ENCODE measurements at places on chromosomes 3 and 15. TPM values are rescaled to one million over a fixed set of nuclear protein-coding genes. Genes with fewer than 3 reads are reported as not detected.

Gene THBS1
- 342 TPM for total RNA-seq

Gene GHSR
- total RNA-seq, result not detected

Gene DLL4
- 3.4 TPM for total RNA-seq

Gene TARS3
- total RNA-seq, result 9.8 TPM

Gene THSD4
- total RNA-seq, result 0.29 TPM

Gene A4GNT
- not detected for total RNA-seq

DNA sequence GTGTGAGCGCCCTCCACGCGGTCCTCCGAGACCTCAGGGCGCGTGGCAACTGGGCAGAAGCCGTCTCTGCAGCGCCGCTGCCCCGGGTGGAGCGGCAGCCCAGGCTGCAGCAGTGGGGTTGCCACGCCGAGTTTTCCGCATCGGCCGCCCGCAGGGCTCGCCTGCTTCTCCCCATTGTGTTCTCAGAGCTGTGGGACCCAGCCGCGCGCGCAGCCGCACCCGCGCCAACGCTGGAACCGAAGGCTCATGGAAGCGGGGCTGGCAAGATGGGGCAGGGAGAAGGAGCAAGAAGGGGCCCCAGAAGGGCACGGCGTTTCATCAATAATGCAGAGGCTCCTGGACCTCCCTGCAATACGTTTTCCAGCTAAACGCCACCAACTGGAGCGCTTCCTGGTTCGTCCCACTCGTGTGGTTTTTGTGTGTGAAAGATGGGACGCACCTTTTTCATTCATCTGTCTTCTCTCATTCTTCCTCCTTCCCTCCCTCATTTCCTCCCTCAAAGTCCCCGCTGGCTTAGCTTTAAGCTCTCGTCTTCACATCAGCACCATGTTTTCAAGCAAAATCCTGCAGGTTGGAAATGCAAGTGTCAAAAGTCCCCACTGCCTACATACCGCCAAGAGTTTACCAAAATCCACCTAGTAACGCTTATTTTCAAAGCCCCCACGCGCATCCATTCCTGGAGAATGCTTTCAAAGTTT is 1.2 kb downstream of the ROBO1 start:
- no peak for DNase-seq

DNA sequence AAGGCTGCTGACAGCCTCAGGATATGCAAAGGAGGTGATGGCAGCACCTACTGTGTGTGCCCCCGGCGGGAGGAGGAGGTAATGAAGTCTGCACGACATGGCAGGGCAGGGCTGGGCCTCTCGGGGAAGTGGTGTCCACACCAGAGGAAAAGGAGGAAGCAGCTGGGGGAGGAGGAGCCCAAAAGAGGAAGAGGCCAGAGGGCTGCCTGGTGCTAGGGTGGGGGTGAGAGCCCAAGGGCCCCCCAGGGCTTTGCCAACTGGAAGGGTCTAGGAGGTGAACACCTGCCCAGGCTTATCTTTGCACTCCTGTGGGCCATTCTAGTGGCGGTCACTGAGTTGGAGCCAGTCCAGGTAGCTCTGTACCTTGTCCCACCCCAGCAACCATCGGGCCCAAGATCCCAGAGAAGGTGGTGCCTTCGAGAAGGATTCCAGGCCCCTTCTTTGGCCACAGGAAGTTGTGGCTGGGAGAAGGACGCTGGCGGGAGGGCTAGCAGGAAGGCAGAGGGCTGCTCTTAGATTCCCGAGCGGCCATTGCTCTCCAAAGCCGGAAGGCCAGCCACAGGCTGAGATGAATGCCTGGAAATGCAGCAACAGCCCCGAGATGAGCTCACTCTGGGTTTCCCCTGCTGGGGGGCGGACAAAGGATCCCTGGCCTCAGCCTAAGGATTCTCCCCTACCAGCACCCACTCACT is 7.0 kb downstream of the GNAI2 start:
- DNase-seq, result no peak

DNA sequence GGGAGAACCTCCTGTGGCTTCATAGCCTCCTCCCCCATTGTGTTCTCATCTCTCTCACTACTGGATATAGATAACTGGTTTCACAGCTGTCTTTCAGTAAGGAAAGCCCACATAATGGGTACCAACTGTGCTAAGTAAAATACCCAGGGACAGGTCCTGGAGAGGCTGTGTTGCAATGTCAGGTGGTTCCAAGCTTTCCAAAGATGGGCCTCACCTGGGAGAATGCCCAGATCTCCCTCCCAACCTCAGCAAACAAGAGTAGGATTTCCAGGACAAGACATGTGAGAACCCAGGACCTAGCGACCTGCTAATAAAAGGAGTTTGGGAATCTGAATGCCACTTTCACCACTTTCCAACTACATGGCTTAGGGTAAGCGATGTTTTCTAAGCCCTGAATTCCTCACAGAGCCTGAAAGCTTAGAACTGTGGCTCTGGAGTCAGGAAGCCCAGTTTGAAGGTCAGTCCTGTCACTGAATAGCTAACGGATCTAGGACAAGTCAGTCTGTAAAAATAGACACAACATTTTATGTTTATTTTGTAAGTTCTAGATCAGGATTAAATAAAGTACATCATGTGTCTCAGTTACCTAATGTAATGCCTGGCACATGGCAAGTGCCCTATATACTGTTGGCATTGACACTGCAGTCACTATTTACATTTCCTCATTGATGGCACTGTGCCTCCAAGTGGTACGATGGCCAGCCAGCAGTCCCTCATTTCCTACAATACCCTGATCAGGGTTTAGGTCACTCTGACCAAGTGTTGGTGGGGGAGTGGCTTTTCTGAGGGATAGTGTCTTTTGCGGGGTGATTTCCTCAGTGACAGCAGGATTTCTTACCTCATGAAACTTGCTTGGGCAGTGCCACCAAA is 11.9 kb downstream of the CERS3 start:
- DNase-seq, result no peak

GRCh38 chr3:182969853-182970252 is 10.5 kb downstream of the DCUN1D1 start:
- DNase-seq, result no peak

DNA sequence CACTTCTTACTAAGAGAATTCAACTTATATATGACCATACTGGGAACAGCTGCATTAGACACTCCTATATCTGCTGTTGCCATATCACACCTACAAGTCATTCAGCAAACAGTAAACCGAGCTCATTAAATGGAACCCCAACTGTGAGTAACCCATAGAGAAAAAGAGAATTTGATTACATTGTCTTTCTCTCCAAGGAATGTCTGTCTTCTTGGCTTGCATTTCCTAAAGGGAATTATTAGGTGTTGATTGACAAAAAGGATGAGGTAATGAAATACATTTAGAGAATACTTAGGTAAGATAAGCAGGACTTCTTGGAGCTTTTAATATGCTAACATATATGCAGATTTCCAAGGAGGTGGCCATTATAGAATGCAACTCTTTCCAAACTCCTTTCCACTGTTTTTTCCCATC is 76.8 kb downstream of the SLMAP start:
- DNase-seq, result no peak

GRCh38 chr3:101809178-101810021 is 30.4 kb downstream of the NXPE3 start:
- no peak for DNase-seq

DNA sequence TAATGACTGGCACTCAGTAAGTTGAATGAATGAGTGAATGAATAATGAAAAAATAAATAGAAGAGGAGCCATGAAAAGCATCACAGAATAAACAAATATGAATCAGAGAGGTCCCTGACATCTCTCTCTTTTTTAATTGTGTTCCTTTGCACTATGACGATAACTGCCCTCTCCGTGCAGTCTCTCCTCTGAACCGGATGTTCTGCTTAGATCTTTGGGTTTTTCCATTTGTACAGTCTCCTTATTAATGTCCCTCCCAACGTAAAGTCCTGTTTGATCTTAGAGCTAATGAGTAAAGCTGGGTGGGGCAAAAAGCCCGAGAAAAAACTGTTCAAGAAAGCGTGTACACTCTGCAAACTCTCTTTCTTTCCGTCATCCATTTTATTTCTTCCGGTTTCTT is 28.3 kb upstream of the BHLHE40 start:
- no peak for DNase-seq

DNA sequence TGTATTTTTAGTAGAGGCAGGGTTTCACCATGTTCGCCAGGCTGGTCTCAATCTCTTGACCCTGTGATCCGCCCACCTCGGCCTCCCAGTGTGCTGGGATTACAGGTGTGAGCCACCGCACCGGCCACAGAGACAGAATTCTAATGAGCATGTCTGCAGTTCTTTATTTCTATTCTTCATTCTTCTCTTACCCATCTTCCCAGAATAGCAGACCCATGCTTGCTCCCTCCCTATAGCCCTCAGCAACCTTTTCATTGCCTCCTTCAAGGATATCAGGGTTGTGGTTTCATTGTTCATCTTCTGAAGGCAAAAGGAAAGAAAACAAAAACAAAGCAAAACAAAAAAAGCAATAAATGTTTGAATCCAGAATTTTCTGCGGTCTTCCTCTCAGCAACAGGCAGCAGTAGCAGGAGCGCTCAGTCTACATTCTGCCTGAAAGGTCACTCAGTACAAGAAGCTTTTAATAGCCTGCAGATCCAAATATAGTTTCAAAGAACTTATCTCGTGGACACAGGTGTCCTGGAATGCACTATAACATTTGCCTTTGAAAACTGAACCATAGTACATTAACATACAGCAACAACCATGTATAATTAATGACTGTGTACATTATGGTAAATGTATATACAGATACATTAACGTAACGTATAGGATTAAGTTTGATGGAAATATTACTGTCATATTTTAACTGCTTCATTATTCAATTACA is at the start of gene SMCO1:
Gene SMCO1 (minus strand): TSS at position 434 of the 709 bp plus-strand sequence. CDS start 137 bp downstream, at position 297.
- DNase-seq, result no peak

DNA sequence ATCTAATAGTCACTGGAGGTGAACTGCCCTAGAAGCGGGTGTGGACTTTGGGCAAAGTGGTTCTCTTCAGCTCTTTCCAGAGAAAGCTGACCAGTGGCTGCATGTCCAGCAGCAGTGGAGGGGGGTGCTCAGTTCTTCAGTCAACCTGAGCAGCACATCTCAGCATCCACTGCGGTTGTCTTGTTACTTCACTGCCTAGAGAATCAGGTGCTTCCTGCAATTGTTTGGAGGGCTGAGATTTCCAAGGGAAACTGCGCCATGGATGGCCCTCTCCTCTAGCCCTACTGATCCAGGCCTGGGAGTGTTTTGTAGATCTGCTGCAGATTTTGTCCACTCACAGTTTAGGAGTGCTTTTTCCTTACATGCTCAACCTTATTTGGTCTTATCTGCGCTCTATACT is 65.6 kb upstream of the CFAP161 start:
- no peak for DNase-seq

DNA sequence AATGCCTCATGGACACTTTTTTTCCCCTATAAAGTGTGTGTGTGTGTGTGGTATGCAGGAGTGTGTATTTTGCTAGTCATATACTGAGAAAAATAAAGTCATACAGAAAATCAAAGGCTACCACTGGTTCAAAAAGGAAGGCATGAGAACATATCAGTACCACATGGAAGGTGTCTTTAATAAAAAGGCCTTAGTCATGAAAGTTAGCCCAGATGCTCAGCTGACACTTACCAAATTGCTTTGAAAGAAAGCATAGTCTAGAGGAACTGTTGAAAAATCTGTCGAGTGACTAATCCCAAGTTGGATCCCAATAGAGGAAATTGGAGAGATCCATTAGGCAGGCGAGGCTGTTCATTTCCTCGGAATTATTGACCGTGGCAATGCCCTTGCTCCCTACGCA is 432.9 kb upstream of the CFAP20DC start:
- no peak for DNase-seq

DNA sequence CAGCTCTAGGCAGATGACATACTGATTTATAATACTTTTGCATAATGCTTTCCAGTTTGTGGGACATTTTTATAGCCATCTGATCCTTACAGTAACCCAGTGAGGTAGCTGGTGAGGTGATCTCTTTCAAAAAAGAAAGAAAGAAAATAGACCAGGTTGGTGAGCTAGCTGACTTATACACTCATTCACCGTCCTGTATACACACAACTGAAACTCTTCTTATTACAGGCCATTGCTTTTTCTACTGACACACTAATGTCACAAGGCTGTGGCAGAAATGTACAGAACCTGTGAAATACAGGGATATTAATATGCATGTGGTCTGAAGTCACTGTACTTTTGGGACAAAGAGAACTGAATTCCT is 150.2 kb upstream of the BHLHE40 start:
- no peak for DNase-seq

- peak; percentile 35 for DNase-seq
Measured at GRCh38 chr3:32405711-32406323, 14.2 kb downstream of the CMTM7 start.

DNA sequence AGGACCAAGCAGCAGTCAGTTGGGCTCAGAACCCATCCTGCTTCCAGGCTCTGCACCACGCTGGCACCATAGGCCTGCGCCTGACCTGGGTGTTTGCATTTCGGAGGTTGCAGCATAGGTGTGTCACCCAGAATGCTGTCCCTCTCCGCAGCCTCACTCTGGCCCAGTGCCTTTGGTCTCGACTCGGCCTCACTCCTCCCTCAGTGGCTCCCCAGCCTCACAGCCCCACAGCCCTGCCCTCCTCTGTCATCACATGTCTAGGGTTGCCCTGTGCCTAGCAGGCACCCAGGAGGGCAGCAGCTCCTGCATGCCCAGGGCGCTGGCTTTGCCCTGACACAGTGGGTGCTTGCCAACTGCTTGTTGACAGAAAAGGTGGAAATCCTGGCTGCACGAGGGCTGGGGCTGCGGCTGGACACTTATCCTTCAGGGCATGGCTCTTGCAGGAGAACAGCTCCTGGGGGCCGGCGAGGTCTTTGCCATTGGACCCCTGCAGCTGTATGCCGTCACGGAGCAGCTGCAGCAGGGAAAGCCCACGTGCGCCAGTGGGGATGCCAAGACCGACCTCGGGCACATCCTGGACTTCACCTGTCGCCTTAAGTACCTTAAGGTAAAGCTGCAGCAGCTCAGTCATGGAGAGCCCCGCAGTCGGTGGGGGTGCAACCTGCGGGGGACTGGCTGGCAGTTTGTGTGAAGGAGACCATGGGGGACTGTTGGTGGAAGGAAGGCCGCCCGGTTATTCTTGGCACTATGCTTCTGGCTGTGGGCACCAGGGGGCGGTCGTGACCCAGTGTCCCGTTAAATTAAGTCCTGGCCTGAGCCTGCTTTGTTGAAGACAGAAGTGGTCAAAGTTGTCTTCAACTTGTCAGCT is 16.2 kb downstream of the NISCH start:
- DNase-seq, result no peak

GRCh38 chr3:155634121-155634719 is 110.7 kb downstream of the PLCH1 start:
- DNase-seq, result no peak

DNA sequence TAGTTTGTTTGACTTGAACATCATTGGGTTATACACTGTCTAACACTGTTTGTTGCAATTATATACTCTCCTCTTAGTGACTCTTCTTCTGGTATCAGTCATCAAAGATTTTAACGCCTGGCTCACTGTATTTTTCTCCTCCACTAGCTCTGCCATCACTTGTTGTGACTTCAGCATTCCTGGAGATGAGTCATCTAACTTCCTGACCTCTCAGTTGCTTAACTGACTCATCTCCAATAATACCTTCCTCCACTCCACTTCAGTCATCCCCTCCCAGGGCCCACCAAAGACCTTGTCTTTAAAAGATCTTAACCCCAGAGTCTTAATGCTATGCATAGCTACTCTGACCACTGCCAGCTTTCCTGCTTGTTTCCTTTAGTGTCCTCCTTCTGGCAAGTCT is 28.6 kb upstream of the CLSTN2 start:
- DNase-seq, result no peak

Measured in Caco-2 (cell line).